ENCODE measurements at places on chromosomes 4 and X.
A peak's percentile ranks its signal among the peaks of the same experiment; 100 is the strongest.

GRCh38 chr4:112127048-112127637, 18.1 kb upstream of the FAM241A start:
- DNase-seq, result no peak

GRCh38 chrX:20666331-20666730, 399.6 kb upstream of the RPS6KA3 start:
- no peak for DNase-seq

DNA sequence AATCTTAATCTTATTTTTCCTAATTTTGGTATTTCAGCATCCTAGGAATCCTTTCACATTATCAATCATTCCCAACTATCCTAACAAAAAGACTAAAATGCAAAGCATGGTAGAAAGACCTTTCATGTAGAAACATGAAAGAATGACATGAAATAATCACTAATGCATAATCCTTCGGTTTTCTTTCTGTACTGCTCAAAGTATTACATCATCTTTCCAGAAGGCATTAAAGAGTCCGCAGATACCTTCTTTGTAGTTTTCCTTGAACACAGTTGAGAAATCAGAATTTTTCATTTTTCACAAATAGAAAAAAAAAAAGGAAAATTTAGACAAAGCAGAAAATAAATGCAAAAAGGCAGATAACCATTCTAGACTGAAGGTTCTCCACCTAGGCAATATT, 11.5 kb downstream of the RCHY1 start:
- DNase-seq, result no peak

- DNase-seq, result no peak
Observed at GRCh38 chr4:1074077-1074476, 39.3 kb downstream of the RNF212 start.

DNA sequence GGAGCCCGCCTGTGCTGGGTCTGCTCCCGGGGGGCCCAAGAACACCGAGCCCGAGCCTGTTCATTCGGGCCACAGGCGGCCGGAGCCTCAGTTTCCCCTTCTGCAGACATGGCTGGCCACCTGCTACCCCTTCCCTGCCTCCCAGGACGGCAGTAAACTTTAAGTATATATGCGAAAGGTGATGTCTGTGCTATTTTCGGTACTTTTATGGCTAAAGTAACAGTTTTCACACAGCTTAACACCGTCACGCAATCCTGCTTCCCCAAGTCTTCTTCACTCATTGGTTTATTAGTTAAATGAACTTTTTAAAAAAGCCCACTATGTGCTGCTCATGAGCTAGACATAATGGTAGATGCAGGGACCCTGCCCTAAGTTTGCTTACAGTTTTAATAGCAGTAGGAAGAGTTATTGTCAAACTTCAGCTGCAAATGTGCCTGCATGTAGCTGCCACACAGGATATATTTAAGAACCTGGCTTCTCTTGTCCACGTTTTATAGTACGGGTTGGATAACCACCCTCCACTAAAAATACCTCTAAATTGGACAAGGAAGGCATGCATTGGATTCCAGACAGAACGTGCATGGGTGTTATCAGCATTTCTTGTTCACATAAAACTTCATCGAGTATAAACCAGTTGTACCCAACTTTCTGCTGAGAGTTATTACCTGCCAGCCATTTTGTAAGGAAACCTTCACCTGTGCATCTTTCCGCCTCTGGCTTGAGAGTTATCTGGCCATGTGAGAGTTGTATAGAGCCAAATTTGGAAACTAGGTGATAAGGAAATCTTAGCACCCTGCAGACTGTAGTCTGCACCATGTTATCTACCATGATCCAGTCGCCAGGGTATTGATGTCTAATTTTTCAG, 741 bp downstream of the ANAPC4 start:
- DNase-seq, result peak; percentile 7

DNA sequence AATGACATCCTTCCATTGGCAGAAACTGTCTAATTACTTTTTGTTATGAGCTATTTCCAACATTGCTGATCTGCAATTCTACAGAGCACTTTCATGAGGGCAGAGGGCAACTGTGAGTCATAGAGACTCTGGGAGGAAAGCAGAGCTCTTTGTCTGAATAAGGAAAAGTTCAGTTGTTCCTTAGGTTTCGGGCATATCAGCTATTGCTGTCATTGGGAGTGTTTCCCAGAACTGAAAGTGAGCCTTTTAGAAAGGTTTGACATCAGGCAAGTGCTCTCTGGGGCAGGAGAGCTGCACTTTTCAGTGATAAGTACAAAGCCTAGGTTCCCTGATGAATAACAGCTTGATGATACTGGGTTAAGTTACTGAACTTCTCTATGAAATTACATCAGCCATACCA, 119.2 kb upstream of the EDNRA start:
- DNase-seq, result no peak

DNA sequence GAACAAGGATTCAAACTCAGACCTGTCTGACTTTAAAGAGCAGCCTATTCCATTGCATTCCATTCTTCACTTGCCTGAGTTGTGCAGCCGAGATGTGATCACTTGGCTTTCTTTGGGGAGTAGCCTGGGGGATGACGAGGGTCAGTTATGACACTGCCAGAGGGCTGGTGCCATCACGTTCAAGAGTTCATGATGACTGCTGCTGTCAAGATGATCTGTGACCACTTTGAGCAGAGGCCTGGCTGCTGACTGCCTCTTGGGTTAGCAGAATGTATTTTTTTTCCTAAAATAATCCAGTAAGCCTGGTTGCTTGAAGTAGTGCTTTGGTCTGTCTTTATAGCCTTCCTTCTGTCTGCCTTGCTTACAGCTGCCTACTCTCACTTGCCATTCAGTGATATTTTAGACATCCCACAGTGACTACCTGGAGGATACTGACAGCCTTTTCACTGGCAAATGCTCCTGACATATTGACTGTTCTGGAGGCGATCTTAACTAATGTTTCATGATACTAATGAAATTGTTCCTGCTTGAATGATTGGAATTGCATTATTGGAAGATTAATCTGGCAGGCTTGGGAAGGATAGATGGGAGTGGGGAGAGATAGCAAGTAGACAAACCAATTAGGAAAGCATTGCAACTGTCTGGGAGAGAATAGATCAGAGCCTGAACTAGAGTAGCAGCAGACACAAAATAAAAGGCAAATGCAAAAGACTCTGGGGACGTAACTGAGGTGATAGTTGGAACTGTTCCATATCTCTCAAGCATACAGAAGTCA, 221.6 kb upstream of the LCORL start:
- DNase-seq, result no peak

- no peak for DNase-seq
Observed at GRCh38 chr4:5615496-5616075, 92.8 kb downstream of the EVC2 start.

GRCh38 chr4:112274959-112275358, 10.7 kb downstream of the TIFA start:
- no peak for DNase-seq

- DNase-seq, result no peak
Observed at GRCh38 chrX:118423558-118423957, 72.1 kb upstream of the DOCK11 start.

DNA sequence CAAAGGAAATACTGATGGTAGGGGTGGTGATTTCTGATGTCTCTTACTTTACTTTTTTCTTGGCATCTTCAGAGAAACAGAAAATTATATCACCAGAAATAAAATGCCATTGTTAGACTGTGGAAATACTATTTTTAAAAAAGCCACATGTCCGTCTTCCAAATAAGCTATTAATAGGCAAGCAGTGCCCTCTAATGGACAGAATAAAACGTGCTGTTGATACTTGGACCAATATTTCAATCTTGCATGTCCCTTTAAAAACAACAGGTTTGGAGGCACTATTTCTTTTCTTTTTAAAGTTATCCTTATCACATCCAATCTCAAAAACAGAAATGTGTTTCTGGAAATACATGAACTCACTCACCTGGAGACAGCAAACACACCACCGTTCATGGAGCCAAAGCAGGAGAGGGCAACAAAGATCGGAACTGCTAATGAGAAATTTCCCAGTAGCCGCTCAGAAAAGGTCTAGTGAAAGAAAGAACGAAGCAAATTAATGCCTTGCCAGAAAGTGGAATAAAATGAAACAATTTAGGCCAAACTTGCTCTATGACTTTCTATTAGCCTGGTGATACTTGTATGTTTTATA, 59.2 kb downstream of the SLC7A11 start:
- peak; percentile 11 for DNase-seq

DNA sequence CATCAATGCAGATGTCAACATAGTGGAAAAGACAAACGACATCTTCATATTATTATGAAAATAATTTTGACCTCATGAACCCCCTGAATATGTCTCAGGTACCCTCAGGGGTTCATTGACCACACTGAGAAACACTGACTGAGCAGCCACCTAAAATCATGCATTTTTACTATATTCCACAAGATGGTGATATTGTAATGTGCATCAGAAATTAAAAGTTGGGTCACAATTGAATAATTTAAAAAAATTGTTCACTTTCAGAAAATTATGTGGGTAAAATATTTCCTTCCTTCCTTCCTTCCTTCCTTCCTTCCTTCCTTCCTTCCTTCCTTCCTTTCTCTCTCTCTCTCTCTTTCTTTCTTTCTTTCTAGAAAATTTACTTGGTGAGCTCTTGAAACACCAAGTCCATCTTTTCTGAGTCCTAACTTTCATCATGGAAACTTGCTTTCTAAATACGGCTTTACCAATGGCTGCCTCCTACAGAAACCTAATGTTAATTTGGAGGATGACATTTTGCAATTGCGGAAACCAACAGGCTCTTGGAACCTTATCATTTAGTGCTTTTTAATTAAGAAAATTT, 103.6 kb downstream of the RTL3 start:
- no peak for DNase-seq

- DNase-seq, result no peak
Observed at GRCh38 chrX:49892542-49892941, 13.3 kb downstream of the USP27X start.

DNA sequence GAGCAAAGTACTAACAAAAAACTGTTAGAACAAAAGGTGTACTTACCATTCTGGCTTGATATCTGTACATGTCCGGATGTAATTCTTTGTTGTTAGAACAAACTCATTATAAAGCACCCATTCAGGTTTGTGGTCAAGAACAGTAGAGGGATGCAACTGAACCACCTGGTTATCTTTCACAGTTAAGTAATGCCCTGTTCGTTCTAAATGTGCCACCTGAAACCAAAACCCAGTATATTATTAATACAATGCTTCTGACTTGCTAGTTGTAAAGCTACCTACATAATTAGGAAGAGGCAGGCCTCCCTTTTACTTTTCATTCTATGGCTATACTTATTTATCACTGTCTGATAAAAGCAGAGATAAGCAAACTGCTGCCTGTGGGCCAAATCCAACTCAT, 54.8 kb downstream of the DHX15 start:
- DNase-seq, result no peak

DNA sequence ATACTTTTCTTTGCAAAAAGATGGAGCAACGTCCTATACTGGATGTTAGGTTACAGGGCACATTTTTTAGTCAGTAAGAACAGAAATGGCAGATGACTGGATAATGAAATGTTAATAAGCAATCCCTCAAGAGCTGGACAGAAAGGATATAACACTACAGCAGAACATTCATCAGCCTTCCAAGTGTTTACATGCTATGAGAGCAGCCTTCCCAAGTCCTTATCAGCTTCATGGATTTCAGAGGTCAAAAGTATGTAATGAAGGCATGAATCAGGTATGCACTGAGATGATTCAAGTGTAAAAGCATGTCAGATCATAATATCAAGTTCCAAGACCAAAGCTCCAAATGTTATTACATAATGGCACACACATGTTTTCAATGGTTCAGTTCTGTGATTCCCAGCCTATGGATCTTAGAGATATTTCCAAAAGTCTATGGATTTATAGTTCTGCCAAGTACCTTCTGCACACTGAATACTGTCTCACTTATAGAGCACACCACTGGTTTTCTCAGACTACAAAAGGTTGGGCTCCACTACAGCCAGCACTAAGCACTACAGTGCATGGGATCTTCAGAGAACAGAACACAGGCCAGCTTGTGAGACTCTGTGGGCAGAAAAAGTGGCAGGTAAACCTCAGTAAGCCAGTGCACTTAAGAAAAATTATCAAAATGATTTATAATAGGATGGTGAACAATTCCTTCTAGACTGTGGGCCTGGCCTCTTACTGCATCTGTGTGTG, 49.2 kb downstream of the GPC4 start:
- DNase-seq, result no peak

DNA sequence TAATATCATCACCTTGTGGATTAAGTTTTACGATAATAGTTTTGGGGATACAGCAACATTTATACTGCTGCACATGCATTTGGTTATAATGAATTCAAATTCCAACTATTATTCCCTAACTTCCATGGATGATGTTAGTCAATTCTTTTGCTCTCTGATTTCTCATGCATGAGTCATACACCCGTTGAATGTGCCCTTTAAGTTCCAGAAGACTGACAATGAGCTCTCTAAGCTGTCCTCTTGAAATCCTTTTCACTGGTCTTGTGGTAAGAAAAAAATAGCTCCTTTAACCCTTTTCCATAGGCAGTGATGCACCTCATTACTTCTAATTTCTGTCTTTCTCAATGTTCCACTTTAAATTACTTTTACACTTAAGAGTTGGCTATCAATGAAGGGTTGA, 1095.2 kb upstream of the POU3F4 start:
- no peak for DNase-seq

DNA sequence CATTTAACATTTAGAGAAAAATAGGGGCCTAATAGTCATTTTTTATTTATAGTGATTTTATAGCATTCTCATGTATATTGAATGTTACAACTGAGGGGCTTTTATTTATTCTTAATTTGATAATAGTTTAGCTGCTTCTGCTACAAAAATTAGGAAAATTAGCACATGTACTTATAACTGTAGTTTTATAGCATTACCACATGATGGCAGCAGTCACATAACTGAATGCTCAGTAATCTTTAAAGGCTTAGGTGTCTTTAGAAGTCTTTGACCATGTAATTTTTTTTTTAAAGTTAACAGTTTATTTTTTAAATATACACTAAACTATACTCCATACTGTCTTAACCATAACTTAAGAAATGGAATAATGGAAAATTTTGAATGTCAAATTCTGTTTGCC, 136.6 kb downstream of the STAG2 start:
- DNase-seq, result peak; percentile 20

DNA sequence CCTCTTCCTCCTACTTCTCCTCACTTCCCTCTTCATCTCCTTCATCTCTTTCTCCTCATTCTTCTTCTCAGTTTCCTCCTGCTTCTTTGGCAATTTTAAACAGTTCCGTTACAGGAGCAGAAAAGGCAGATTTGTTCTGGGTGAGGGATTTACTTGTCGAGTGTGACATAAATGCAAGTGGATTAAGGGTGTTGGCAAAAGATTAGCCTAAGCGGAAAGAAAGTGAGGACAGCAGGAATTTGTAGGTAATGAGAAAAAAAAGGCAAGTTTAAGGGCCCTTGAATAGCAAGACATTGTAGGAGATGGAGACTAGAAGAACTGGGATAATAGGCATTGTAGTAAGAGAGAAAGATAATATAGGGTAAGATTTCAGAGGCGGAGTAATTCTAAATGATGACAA, 841.6 kb downstream of the RAPGEF2 start:
- no peak for DNase-seq

- DNase-seq, result peak; percentile 3
Observed at GRCh38 chr4:96352051-96352517, 512.2 kb downstream of the PDHA2 start.

- no peak for DNase-seq
Observed at GRCh38 chr4:48669086-48669485, 111.0 kb downstream of the FRYL start.

Data from RPMI8226 (cell line).